Activated CD4-positive, alpha-beta T cell treated with anti-CD3 and anti-CD28 coated beads, Interleukin-2, amount 10 ng/mL, durations not matched to agents 7 days and 5 days (primary cell): ENCODE measurements at places on chromosomes 13 and 19. TPM values are rescaled to one million over a fixed set of nuclear protein-coding genes. Genes with fewer than 3 reads are reported as not detected.
A peak's percentile ranks its signal among the peaks of the same experiment; 100 is the strongest.

GRCh38 chr13:27954406-27954851, 14.7 kb downstream of the CDX2 start:
- DNase-seq: no peak

DNA sequence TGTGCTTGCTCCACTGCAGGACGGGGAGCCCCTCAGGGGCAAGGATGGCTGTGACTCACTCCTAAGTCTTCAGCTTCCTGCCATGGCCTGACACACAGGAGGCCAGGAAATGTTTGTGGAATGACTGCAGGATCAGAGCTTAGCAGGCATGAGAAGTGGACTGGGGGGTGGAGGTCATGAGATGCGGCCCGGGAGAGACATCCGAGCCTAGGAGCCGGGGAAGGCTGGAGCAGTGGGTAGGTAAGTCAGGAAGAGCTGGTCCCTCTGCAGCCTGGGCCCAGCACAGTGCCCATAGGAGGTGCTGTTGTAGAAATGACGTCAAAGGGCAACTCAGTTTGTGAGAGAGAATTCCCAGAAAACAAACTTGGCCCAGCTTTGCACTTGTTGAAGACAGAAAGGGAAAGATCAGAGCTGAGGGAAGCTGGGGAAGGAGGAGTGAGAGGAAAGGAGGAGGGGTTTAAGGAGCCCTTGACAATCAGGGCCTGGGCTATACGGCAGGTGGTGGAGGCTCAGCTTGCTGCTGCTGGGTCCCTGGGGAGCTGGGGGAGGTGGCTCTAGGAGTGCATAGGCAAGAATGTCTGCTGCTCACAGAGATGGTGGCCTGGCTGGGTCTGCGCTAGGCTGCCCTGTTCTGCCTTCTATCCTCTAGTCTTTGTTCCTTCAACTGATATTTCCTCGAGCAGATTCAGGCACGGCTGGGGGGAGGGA, 18.5 kb downstream of the POU2F2 start:
- DNase-seq: no peak

DNA sequence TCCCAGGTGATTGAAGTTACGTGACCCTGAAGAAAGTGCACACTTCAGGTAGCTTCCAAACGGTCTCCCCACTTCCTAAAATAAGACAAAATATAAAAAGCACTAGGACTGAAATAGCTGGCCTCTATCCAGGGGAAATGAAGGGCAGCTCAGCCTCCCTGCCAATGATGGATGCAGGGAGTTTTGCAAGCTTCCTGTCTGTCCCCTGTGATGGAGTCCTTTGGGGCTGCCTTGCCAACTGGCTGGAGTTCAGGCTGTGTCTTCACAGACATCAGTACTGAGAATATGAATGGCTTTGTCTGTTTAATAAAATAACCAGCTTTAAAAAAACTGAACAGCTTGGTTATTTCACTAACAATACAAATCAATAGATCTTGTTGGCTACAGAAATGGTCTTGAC, 101.4 kb upstream of the GPR12 start:
- no peak for DNase-seq

CLC gene
- not detected for total RNA-seq

CYP4F12 gene
- total RNA-seq: 0.10 TPM

- DNase-seq: no peak
Observed at GRCh38 chr13:113667771-113668490, 912 bp downstream of the GRK1 start.

PNMA8B gene
- 0.06 TPM for total RNA-seq

VAV1 gene
- total RNA-seq: 132 TPM

DNA sequence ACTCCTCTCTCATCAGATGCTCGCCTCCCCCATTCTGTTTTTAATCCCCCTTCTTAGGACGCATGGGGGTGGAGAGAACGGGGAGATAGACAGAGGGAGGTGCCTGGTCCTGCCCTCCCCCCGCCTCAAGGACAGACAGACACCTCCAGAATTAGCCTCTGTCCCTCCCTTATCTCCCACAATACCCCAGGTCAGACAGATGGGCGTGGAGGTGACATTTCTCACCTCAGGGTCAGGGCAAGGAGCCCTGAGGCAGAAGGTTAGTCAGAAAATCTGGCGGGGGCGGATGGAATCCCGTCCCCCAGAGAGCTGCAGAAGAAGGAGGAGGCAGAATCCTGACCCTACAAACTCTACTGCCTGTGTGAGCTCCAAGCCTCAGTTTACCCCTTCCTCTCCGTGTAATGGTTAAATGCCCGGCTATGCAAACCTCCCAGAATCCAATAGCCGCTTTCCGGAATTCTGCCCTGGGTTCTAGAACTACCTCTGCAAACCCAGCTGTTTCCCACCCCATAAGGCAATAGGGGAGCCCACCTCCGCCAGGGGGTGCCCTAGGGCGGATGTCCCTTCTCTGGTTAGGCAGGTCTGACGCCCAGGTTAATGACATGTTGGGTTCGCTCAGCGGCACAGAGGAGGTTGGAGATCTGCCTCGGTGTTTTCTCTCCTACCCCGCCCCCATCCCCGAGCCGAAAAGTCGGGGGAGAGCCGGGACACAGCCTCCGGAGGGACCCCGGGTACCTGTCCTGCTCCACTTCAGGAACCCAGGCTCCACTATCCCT, 900 bp downstream of the PPP1R13L start:
- DNase-seq: peak; percentile 75

- DNase-seq: no peak
Observed at GRCh38 chr13:43988302-43988701, 108.6 kb downstream of the LACC1 start.

- no peak for DNase-seq
Observed at GRCh38 chr13:25377244-25377962, 5.6 kb downstream of the ATP8A2 start.

GRCh38 chr13:50701469-50701868, 142.0 kb downstream of the DLEU7 start:
- no peak for DNase-seq
